ENCODE measurements at places on chromosomes 12 and 14.

DNA sequence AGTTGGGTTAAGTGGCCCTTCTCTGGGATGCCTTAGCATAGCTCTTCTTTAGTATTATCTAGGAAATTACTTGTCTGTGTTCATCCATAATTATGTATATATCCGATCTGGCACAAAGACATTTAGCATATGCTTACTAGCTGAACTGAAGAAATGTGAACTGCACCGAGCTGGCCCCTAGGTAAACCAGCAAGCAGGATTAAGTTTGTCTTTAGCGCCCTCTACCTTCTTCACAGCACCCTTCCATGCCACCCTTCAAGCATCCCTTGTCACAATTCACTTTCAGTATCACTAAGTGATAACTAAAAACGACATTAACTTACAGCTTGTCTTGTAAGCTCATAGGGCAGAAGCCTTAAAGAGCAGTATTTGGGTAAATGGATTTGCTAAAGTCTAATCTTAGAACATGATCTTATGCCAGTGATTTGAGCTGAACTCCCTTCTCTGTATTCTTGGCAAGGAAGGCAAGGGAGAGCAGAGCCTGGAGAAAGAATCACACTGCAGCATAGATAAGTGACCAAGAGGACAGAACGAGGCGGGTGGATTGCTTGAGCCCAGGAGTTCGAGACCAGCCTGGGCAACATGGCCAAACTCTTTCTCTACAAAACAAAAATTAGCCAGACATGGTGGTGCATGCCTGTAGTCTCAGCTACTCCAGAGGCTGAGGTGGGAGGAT is 2.6 kb upstream of the HAL start:
- H3K27ac ChIP-seq, result no peak overlapping the region
- H3K27me3 ChIP-seq, result no peaks in the 10 kb centered on the region
- DNase-seq, result peak; percentile 15

DNA sequence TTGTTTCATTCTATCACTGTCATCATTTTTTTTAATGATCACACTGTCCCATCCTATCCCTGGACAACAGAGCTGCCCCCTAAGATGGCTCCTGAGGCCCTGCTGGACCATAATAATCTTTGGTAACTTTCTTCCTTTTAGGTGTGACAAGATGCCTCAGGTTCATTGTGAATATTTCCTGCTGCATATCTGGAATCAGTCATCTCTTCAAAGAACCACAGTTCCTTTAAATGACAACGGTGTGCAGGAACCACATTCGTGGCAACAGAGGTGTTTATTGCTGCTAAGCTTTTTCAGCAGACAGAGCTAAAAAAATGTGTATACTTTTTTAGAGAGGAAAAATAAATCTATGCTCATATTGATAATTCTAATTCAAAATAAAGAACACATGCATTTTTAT is 312.9 kb downstream of the MED13L start:
- no peak for DNase-seq
- H3K27ac ChIP-seq, result no peak overlapping the region
- H3K4me1 ChIP-seq, result no peaks in the 10 kb centered on the region

DNA sequence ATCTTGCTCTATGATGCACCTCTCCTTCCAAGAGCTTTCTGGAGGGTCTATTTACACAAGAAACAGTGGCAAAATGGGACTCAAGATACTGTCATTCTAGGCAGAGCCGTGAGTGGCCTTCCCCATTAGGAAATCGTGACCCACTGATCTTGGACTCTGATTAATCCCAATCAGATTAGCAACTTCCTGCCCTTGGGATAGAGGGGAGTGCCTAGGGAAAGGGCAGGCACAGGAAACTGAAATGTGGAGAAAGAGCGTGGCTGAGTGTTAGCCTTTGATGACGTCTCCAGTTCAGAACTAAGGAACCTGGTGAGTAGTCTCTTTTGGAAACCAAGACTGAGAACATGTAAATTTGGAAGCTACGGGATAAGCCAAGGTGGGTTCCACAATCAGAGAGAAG is 76.1 kb downstream of the NUAK1 start:
- DNase-seq, result no peak
- no peak overlapping the region for H3K27ac ChIP-seq
- no peaks in the 10 kb centered on the region for H3K27me3 ChIP-seq
- H3K4me1 ChIP-seq, result no peaks in the 10 kb centered on the region
- no peaks in the 10 kb centered on the region for H3K36me3 ChIP-seq

DNA sequence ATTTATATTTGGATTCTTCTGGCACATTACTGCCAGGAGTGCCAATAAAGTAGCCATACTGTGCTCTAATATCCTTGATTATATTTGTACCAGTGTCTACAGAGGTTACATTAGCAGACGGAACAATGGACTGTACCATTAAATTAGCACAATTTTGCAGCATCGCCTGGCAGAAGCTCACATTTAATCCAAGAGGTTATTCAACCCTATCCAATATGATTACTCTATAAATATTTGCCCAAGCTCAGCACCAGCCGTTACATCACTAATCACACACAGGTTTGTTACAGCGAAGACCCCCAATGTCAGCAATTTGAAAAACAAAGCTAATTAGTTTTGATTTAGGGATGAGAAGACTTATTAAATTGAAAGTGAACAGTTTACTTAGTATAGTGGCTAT is 16.9 kb upstream of the MGST1 start:
- H3K4me3 ChIP-seq, result no peak overlapping the region
- DNase-seq, result no peak
- H3K4me1 ChIP-seq, result no peaks in the 10 kb centered on the region
- no peaks in the 10 kb centered on the region for H3K36me3 ChIP-seq
- no peak overlapping the region for H3K27ac ChIP-seq
- H3K27me3 ChIP-seq, result no peaks in the 10 kb centered on the region

DNA sequence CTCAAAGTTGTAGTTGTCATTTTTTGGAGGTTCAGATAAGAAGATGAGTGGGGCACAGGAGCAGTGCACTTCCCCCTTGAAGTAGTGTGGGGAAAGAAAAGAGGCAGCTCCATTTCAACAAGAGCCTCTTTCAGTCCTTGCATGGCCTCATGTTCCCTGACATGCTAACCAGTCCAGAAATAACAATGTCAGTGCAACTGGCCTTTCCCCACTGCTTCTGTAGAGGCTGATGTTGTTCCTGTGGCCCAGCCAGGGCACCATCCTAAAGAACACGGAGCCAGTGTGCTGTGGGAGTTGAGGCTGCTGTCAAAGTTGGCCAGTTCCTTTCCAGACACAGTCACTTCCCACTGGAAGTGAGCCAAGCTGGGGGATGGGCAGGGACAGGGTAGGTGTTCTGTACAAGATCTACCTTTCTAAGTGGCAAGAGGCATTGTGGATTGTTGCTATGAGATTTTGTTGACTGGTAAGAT is 77.7 kb upstream of the SLC38A2 start:
- peaks cover 15% of the 10 kb centered on the region for H3K4me1 ChIP-seq
- no peaks in the 10 kb centered on the region for H3K27me3 ChIP-seq
- no peaks in the 10 kb centered on the region for H3K36me3 ChIP-seq
- H3K4me3 ChIP-seq, result no peak overlapping the region
- H3K27ac ChIP-seq, result no peak overlapping the region

- no peaks in the 10 kb centered on the region for H3K4me1 ChIP-seq
- no peak for DNase-seq
- no peaks in the 10 kb centered on the region for H3K36me3 ChIP-seq
- H3K4me3 ChIP-seq, result no peak overlapping the region
These were observed 31.8 kb downstream of the PPFIA2 start for GRCh38 chr12:81727391-81727790.

DNA sequence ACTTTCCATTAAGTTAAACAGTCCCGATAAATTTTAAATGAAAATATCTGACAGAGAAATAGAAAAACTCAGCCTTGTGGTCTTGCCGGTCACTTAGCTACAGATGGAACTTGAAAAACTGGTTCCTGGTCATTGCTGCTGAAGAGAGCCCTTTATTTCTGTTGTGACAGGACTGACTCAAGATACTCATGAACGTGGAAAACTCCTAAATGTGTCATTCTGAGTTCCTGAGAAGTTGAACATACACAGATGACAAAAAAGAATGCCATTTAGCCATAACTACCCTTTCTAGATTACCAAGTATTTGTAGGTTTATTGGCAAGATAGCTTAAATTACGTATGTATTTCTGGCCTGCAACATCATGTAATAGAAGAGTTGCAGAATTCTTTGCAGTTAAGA is 134.2 kb downstream of the HMGA2 start:
- no peaks in the 10 kb centered on the region for H3K27me3 ChIP-seq
- no peaks in the 10 kb centered on the region for H3K4me1 ChIP-seq
- no peak overlapping the region for H3K27ac ChIP-seq

DNA sequence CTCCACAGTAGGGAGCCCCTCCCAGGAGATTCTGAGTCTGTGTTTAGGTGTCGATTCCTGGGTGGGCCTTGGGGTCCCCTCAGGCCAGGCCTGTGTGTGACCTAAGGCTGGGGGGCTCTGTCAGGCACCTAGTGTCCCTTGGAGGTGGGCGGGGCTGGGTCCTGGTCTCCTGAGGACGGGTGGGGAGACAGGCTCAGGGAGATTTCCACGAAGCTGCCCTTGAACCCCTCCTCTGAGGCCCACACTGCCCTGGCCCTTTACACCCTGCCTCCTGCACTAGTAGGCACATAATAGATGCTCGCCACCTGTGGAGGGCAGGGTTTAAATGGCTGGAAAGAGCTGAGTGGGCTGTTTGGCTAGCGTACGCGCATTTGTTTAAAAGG is 32.9 kb downstream of the MEG3 start:
- no peak overlapping the region for H3K4me3 ChIP-seq
- no peaks in the 10 kb centered on the region for H3K27me3 ChIP-seq
- no peak for DNase-seq
- H3K36me3 ChIP-seq, result no peaks in the 10 kb centered on the region
- H3K27ac ChIP-seq, result no peak overlapping the region
- H3K4me1 ChIP-seq, result no peaks in the 10 kb centered on the region

GRCh38 chr12:128947209-128947608 is 93.9 kb downstream of the GLT1D1 start:
- H3K4me3 ChIP-seq, result no peak overlapping the region
- H3K36me3 ChIP-seq, result no peaks in the 10 kb centered on the region

- H3K4me3 ChIP-seq, result no peak overlapping the region
- H3K36me3 ChIP-seq, result no peaks in the 10 kb centered on the region
- no peak overlapping the region for H3K27ac ChIP-seq
- H3K4me1 ChIP-seq, result no peaks in the 10 kb centered on the region
- no peak for DNase-seq
These were observed 142.6 kb upstream of the SFSWAP start for GRCh38 chr12:131568336-131568735.

DNA sequence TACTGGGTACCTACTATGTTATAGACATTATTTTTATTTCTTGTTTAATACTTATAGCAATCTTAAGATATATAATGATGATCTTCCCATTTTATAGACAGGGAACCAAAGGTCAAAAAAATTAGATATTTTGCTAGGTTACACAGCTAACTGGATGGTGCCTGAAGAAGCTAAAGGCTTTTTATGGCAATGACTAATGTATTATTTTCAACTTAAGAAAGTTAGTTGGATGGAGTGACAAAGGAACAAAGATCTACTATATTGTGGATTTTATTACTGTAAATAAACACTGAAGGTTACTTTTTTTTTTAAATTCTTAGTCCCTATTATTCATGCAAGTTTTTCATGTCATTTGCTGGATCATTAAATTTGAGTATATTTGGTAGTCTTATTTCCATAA is 227.9 kb downstream of the GPHN start:
- H3K36me3 ChIP-seq, result no peaks in the 10 kb centered on the region
- no peaks in the 10 kb centered on the region for H3K4me1 ChIP-seq
- no peak for DNase-seq
- no peaks in the 10 kb centered on the region for H3K27me3 ChIP-seq

DNA sequence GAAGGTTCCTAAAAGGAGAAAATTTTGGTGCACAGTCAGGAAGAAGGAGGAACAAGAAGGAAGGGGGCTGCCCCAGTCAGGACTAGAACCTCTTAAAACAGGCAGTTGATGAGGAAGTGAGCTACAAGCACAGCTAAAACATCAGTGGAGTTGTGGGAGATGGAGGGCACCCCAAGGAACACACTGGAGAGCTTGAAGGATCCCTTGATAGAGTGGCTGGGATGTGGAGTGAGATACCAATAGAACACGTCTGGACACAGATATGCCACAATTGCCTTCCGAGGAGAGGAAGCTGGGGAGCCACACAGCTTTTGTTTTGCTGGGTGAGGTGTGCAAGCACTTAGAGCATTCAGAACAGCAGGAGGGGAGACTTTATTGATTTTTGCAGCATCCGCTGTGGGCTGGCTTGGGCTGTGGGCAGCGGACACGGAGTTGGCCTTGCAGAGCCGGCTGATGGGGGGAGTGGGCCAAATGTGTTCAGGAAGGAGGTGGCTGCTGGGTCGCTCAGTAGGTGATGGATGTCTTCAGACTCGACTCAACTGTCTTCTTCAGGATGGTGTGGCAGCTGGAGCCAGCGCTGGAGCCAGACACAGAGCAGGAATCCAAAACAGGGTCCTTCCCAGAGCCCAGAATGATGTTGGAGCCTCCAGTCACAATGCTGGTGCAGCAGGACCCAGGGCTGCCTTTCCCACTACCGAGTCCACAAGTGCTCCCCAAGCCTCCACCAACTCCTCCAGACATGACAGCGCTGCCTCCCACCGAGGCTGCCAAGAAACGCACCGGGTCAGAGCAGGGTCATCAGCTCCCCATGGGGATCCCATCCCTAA is 4.7 kb upstream of the KRT79 start:
- no peak overlapping the region for H3K27ac ChIP-seq
- no peak overlapping the region for H3K4me3 ChIP-seq
- DNase-seq, result no peak
- peaks cover 8% of the 10 kb centered on the region for H3K4me1 ChIP-seq
- no peaks in the 10 kb centered on the region for H3K36me3 ChIP-seq

All from CD4-positive, alpha-beta T cell (primary cell).